ENCODE measurements at places on chromosomes 6 and 20. TPM values are rescaled to one million over a fixed set of nuclear protein-coding genes. Genes with fewer than 3 reads are reported as not detected.

SYTL3 gene
- 4.1 TPM for total RNA-seq

GNAS-AS1 gene
- 0.42 TPM for total RNA-seq

DNA sequence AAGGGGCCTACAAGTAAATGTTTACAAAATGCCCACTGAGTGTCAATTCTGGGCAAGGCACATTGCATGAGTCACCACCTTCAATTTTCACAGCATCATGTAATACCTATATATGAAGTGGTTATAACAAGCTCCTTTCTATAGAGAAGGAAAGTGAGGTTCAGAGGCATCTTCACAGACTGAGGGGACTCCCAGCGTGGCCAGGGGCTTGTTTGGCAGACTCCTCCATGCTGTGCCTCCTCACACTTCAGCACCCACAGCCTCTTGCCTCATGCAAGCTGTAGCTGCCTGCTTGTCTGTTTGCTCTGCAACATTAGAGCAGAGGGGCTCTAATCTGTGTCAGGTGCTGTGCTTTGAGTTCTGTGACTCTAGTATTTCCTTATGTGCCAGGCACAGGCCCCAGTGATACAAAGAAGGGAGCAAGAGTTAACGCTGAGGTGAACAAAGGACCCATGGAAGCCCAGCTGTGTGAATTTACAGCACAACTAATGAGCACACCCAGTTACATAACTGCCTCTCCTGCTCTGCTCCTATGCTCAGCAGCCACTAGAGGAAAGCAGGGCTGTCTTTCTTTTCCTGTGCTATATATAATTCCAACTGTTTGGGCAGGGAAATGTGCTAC, 72.3 kb downstream of the ZHX3 start:
- no peak for DNase-seq

DNA sequence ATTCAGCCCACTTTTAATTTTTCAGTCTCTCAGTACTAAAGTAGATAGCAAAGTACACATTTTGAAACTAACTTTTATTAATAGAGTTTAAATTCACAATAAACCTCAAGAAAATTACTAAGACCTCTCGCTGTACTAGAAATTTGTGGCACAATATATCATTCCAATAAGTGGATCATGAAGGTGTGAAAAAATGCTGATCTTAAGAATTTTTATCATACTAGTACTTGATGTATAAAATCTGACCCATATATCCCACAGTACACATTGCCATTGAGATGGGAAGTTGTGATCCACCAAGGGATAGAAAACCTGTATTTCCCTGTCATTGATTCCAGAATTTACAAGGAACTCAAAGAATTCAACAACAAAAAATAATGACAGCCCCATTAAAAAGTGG, 85.7 kb downstream of the DCDC2 start:
- DNase-seq, result no peak

UBD gene
- 0.63 TPM for total RNA-seq

ZNF335 gene
- total RNA-seq, result 32.8 TPM

DNA sequence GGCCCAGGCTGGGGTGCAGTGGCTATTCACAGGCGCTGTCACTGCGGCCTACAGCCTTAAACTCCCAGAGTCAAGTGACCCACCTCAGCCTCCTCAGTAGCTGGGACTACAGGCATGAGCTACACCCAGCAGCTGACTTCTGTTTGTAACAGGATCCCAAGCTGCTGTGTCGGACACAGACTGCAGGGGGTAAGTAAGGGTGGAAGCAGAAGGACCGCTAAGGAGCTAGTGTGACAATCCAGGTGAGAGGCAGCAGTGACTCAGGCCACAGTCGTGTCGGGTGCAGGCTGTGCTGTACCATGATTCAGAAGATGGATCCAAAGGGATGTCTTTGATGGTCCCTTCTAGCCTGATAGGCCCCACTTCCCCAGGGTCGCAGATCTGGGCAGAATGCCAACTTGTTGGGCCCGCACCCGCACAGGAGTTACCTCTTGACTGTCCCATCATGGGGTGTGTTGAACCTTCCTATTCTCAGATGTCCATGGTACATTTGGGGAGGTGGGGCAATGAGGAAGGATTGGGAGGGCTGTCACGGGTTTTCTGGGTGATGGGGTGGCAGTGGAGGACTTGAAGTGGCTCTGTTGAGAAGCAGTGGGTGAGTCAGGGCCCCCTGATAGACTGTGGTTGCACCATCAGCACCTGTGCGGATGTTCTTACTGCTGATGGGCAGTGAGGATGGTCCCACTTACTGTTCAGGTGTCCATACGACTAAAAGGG, 25.3 kb downstream of the AAR2 start:
- no peak for DNase-seq

DNA sequence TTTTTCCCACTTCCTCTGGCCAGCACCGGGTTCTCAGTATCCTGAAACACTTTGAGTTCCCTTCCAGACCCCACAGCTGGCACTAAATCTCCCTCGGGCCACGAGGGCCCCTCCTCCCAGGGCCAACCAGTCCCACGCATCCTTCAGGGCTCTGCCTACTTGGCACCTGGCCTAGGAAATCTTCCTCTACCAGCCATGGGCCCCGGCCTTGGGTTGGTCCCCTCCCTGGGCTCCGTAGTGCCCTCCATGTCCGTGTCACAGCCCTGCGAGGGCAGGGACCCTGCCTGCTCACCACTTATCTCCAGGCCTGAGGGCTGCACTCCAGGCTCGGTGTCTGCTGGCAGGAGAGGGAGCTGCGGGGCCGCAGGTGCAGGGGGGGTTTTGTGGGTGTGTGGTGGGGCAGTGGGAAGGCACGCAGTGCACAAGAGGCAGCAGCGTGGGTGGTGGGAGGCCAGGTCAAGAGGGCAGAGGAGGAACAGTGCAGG, 48.8 kb upstream of the CDH22 start:
- DNase-seq, result no peak

- no peak for DNase-seq
Observed at GRCh38 chr20:54019127-54019526, 51.3 kb downstream of the BCAS1 start.

DNA sequence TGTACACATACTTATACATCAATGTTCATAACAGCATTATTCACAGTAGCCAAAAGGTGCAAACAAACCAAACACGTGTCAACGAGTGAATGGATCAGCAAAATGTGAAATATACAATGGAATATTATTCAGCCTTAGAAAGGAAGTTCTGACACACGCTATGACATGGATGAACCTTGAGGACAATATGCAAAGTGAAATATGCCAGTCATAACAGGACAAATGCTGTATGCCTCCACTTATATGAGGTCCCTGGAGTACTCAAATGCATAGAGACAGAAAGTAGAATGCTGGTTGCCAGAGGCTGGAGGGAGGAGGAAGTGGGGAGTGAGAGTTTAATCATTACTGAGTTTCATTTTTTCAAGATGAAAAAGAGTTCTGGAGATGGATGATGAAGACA, 37.8 kb upstream of the IGF2R start:
- DNase-seq, result no peak

DNA sequence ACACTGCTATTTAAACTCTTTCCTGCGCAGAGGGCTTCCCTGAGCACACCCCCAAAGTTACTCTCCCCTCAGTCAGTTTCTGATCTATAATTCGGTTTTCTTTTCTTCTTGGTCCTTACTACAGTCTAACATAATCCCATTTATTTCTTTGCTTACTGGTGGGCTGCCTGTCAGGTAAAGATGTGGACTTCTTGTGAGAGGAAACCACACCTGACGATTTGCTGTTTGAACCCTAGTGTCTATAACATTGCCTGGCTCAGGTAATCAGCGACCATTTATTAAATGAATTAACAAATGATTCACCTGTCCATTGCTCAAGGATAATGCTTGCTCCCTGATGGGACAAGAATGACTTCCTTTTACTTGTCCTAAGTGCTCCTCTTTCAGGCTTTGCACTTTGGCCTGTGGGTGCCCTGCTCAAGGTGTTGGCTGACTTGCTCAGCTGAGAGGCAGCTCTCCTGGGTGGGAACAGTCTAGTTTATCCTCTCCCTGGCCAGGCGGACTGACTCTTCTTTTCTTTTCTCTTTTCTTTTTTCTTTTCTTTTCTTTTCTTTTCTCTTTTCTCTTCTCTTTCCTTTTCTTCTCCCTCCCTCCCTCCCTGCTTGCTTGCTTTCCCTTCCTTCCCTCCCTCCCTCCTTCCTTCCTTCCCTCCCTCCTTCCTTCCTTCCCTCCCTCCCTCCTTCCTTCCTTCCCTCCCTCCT, 233.1 kb downstream of the BCAS1 start:
- no peak for DNase-seq

SLC52A3 gene
- 3.5 TPM for total RNA-seq

MLIP gene
- total RNA-seq, result 300 TPM

GRCh38 chr6:20712011-20712410, 177.8 kb downstream of the CDKAL1 start:
- no peak for DNase-seq

- no peak for DNase-seq
Observed at GRCh38 chr20:32365564-32365963, 7.4 kb downstream of the ASXL1 start.

DNA sequence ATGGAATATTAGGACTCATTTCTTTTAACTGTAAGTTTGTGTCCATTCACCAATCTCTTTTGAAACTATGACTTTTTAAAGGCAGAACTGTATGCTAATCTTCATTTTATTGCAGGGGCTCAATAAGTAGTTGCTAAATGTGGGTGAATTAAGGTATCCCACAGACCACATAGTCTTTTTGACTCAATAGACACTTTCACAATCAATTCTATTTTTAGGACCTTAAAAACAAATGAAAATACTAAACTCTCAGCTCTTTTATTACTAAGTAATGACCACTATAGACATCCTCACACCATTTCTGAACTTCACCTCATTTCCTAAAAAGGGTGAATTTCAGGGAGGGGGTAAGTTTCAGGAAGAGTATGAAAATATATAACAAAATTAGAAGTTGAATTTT, 106.8 kb upstream of the BEND6 start:
- DNase-seq, result no peak

- no peak for DNase-seq
Observed at GRCh38 chr6:161100072-161100471, 108.5 kb downstream of the MAP3K4 start.

- no peak for DNase-seq
Observed at GRCh38 chr20:9306521-9306920, 207.9 kb upstream of the LAMP5 start.

FRK gene
- 0.78 TPM for total RNA-seq

BIRC7 gene
- total RNA-seq, result 29.4 TPM

LZTS3 gene
- total RNA-seq, result 28.2 TPM

DNA sequence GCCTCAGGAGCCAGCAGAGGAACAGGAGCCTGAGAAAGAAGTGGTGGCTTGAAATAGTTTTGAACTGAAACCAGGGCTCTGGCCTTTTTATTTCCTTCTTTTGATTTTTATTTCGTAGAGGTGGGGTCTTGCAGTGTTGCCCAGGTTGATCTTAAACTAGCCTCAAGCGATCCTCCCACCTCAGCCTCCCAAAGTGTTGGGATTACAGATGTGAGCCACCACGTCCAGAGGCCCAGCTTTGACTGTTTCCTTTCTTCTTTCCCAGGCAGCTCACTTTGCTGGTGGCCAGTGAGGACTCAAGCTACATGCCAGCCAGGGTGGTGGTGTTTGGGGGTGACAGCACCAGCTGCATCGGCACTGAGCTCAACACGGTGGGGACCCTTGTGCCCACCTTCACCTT, 20.5 kb downstream of the CUL9 start:
- DNase-seq, result no peak

ZFP57 gene
- total RNA-seq, result 0.66 TPM

- no peak for DNase-seq
Observed at GRCh38 chr6:87738000-87738399, 36.0 kb upstream of the AKIRIN2 start.

OR2J2 gene
- not detected for total RNA-seq

NFKBIE gene
- 18.6 TPM for total RNA-seq

GRCh38 chr6:63537201-63537958, 34.9 kb upstream of the LOC128125822 start:
- no peak for DNase-seq

GRCh38 chr6:45633272-45633908, 255.7 kb upstream of the SUPT3H start:
- no peak for DNase-seq

DNA sequence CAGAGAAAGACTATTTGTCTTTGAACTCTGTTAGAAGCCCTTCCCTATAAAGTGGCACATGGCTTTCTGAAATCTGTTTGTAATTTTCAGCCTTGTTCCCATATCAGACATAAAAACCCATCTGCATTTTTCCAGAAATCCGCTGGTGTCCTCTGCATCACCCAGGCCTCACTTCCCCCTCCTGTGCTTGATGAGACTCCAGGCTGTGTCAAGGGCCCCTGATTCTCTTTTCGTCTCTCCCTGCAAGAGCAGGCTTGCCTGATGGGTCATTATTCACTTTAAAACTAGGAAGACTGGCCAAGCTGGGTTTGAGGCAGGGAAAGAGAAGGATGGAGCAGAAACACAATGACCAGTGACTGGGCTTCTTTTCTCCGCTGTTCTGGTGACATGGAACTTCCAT, 10.6 kb upstream of the PROKR2 start:
- no peak for DNase-seq

- no peak for DNase-seq
Observed at GRCh38 chr20:23607497-23608245, 2.0 kb upstream of the CST9 start.

GRCh38 chr20:8934362-8934761, 134.5 kb upstream of the PLCB4 start:
- no peak for DNase-seq

GRCh38 chr6:56695702-56696101, 53.0 kb upstream of the DST start:
- no peak for DNase-seq

- peak; percentile 76 for DNase-seq
Observed at GRCh38 chr20:23161968-23162696, 76.0 kb upstream of the CD93 start.

NKAIN2 gene
- 15.1 TPM for total RNA-seq

- no peak for DNase-seq
Observed at GRCh38 chr20:38805502-38805957, at the start of gene PPP1R16B. Gene PPP1R16B (plus strand): TSS chr20:38805697. CDS start chr20:38835926, 30,229 bp downstream.

- DNase-seq, result no peak
Observed at GRCh38 chr20:43728686-43729255, 2.0 kb upstream of the GTSF1L start.
